SK-MEL-5 (cell line): ENCODE measurements at places on chromosomes 12 and 14.

- no peak for DNase-seq
Measured at GRCh38 chr12:46432325-46432724, 59.8 kb upstream of the SLC38A2 start.

DNA sequence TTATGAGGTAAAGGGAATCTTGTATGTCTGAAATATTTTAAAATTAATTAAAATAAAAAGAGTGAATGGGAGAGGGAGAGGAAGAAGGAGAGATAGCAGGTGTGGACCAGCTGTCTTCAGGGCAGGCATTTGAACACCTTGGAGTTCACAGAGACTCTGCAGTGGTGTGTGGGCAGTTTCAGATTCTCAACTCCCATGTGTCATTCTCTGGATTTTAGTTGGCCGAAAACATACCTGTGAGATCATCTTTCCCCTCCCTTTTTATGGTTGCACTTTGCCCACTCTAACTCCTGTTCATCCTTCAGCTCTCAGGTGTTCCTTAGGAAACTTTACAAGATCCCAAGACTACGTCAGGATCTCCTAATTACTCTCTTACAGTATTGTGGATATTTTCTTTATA, 108.1 kb downstream of the ERC1 start:
- no peak for DNase-seq

GRCh38 chr14:30355431-30355913, 203.5 kb upstream of the G2E3 start:
- no peak for DNase-seq

DNA sequence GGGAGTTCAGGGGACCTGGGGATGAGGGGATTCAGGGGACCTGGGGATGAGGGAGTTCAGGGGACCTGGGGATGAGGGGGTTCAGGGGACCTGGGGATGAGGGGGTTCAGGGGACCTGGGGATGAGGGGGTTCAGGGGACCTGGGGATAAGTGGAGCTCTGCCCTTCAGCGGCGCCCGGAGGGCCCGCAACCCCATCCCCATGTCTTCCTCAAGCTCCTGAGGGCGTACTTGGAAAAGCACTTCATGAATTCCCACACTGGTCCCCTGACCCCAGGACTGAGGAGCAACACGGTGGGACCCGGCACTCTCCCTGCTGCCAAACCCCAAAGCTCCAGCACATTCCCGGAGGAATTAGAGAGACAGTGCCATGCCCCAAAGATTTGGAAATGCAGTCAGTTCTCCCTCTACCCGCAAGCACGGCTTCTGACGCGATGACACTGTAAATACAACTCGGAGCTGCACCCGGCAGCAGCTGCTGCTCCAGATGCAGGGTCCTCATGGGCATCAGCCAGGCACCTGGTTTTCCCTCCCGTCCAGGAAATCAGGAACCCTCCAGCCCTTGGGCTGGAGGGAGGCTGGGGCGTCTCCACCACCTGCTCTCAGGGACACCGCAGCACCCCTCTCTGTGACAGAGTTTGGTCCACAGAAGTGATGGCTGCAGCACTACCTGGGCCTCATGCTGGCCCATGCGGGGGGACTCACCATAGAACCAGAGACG, 32.8 kb upstream of the C14orf180 start:
- no peak for DNase-seq

- DNase-seq, result no peak
Measured at GRCh38 chr14:100072783-100073346, 7.6 kb downstream of the EVL start.

- DNase-seq, result peak; percentile 41
Measured at GRCh38 chr14:105537580-105538474, 11.4 kb downstream of the TMEM121 start.
